Omental fat pad (tissue), 4 donors: ENCODE measurements at places on chromosomes 16 and 17.

GRCh38 chr17:71055128-71055527 is 885.8 kb downstream of the KCNJ2 start:
- DNase-seq: no peak

- DNase-seq: no peak
These were observed 1.5 kb downstream of the PDF start for GRCh38 chr16:69328854-69329316.

DNA sequence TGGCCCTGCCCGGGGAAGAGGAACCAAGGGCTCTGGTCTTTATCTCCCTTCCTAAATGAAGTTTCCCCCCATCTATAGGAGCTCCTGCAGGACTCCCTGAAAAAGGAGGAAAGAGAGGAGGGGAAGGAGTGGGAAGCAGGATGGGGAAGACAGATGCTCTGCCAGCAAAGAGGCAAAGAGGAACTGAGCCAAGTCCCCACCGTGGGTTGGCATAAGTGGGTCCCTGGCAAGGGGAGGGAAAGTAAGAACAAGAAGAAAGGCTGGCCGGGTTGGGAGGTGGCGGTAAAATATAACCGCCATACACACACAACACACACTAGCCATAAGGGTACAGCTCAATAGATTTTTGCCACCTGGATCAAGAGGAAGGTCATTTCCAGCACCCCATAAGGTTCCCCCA is 6.1 kb upstream of the EIF1 start:
- DNase-seq: no peak

DNA sequence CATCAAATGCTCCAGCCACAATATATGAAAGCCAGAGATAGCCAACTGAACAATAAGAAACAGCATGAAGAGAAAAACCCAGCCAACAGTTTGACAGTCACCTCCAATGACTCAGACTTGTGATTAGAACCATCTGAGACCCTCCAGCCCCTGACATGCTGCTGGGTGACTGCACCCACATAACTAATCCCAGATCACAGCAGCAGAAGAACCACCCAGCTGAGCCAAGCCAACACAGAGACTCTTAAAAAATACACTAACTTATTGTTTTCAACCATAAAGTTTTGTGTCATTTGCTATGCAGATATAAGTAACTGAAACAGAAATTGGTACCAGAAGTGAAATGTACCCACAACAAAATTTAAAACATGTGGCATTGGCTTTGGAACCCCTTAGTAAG is 314.3 kb upstream of the DYNLRB2 start:
- no peak for DNase-seq

GRCh38 chr17:30576326-30576861 is 99.2 kb downstream of the GOSR1 start:
- DNase-seq: no peak

DNA sequence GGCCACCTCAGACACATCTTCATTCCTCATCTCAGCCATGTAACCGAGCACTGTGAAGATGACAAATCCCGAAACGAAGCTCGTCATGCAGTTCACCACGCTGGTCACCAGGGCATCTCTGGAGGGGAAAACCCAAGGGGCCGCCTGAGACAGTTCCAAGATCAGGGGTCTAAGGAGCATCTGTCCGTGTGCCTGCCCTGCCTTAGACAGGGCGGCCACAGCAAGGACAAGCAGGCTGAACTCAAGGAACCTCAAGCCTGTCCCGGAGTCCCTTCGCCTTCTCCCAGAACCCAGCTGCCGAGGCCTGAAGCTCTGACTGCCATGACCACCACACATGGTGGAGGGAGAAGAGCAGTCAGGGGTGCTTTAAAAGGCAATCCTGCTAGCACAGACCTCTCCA is 22.7 kb downstream of the SLC6A4 start:
- DNase-seq: no peak

DNA sequence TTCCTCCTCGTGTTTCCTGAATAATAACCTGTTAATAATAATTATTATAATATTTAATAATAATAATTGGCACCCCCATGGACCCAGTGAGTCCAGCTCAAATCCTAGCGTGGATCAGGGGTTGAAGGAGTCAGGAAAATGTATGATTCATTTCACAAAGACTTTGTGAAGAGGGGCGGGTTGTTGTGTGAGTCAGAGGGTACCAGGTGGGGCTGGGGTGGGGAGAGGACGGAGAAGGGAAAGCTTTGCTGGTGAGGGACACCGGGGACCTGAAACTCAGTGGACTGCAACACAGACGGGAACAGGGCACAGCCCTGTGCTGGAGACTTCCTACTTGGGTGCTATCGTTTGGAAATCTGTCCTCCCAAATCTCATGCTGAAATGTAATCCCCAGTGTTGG is 3.1 kb upstream of the ADORA2B start:
- DNase-seq: no peak

DNA sequence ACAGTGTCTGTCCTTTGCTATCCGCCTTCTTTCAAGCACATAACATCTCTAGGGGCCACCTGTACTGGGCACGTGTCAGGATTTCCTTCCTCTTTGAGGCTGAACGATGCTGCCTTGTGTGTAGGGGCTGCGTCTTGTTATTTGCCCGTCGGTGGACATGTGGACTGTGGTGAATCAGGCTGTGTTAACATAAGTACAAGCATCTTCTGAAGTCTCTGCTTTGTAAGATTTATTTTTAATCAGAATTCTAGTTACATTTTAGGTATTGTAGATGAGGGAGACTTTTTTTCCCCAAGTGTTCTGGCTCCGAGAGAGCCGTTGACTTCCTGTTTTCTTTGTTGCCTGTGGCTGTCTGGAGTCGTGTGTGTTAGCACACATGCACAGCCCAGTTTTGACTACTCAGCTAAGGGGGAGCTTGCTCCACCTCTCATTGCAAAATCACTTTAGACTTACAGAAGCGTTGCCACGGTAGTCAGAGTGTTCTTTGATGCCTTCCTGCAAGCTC is 26.1 kb downstream of the SPG7 start:
- DNase-seq: no peak

DNA sequence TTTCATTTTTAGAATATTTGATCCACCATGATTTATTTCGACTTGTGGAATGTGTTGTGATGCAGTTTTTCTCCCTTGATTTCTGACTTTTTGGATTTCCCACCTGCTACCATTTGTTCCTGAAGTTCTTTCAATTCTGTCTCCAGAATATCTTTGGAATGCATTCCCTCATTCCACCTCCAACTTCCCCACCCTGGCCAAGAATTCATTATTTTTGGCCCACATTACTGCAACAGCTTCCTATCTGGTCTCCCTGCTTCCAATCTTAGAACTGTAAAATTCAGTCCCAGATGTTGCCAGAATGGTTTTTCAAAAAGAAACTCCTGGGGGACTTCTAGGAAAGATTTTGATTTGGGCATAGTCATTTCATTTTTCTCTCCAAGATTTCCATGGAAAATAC is 182.3 kb upstream of the HS3ST4 start:
- DNase-seq: no peak

DNA sequence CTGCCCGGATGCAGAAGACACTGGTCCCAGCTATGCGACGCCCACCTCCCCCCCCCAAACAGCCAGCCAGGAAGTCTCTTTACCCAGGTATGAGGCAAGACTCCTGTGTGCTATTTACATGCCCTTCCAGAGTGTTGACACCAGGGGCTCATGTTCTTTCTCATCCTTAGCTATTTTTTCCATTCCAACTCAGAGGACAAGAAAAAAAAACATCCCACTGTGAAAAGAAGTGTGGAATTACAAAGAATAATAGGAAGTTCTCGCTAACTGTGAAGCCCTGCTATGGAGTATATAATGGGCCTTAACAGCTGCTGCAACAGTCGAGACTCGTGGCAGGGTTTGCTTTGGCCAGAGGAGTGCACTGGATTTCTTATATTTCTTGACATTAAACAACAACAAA is 584.9 kb downstream of the CDH13 start:
- no peak for DNase-seq
